ENCODE measurements at places on chromosomes 16 and 17.

GRCh38 chr17:65438708-65439294 is 122.6 kb downstream of the AXIN2 start:
- DNase-seq: no peak

- no peak for DNase-seq
These were observed 599.2 kb downstream of the MAF start for GRCh38 chr16:79001156-79001967.

DNA sequence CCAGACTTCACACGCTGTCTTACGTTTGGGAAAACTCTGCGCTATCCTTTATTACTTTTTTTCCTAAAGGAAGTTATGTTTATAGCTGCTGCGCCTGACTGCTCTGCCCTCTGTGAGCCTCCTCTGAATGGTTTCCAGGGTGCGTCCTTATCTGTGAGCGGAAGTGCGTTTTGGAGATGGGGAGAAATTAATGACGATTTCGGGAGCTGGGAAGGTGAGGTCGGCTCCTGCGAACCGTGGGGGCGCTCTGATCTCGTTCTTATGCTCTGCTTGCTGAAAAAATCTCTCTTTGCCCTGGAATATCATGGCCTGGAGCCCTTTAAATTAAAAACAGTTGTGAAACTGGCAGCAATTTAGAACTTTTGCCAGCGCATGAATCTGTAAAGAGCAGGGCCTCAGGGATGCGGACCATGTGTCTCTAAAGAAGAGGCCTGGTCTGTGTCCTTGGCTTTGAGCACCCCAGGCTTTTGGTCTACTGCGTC is 135.7 kb upstream of the ZFHX3 start:
- DNase-seq: no peak

DNA sequence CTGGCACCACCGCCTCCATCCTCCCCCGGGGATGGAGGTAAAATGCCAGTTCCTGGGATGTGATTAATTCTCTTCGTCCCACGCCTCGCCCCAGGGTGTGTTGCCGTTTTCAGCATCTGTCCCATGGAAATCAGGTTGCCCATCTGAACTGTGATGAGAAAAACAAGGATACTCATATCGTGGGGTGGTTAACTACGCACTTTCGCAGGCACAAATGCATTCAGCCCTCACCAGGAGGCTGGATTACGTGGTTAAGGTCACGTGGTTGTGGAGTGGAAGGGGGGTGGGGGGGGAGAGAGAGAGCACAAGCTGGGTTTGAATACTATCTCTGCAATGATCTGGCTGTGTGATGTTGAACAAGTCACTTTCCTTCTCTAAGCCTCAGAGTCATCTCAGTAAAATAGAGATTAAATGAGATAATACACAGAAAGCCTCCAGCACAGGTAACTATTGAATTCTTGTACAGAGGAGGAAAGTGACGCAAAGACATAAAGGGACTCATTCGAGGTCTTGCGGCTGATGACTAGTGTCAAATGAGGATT is 74.7 kb downstream of the BMERB1 start:
- DNase-seq: no peak

DNA sequence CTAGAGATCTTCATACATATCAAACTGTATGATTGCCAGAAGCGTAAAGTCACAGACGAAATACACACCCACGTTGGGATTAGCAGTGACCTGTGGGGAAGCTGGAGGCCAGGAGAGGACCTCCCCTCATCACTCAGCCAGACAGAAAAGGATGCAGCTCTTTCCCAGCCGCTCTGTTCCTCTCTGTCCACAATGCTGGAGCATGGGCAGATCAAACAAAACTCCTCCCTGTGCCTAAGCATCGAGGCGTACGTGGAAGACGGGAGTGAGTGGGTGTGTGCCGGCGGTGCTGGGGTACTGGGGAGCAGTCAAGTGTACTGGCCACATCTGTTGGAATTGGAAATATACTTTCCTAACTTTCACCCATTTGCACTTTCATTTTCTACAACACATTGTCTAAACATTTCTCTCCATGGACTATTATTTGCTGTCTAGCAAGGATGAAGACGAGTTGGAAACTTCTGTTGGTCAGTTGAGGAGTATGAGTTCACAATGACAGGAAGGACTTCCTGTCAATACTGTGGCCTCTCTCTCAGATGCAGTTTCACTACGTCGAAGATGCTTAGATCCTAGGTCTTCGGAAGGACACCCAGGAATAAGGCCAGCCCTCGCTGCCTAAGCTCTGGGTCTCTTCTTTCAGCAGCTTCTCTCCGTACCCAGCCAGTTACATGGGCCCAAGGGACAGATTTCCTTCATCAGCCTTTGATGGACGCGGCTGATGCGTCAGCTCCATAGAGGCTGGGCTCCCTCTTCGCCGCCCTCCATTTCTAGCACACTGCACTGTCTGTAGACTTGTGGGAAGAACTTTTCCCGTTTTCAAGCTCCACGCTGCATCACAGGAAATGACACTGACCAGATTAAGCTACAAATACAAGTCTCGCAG is 30.6 kb upstream of the ENDOV start:
- DNase-seq: no peak

DNA sequence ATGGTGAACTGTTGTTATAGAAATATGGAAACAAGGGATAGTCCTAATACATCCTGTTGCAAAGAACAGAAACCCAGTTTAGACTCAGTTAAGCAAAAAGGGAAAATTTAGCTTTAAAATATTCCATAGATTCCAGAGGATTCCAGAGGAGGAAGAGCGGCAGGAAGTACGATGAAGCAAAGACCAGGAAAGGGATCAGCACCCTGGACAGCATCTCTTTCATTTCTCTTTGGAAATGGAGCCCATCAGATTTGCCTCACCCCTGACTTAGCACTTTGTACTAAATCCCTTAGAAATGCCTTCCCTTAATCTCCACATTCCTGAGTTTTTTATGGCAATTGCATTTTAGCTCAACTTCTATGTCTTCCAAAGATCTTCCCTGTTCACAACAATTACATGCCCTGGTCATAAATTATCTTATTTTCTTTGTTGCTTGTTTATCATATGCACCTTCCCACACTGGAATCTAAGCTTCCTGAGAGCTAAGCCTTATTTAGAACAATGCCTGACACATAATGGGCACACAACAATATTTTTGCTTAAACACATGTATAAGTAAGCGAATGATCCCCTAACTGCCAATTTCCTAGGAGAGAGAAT is 150.0 kb upstream of the RBFOX1 start:
- no peak for DNase-seq

DNA sequence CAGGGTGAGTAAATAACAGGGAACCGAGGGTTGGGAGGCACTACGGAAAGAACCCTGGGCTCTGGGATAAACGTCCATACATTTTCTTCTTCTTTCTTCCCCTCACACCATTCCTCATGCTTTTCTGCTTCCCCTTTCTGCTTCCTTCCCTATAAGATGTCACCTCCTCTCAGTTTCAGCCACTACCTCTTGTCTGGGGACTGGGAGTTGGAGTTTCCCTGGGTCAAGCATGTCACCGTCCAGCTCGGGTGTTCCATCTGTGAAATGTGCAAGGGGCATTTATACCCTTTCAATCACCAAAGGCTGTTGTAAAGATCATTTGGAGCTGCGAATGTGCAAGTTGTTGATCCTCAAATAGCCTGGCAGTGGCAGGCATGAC is 17.5 kb upstream of the CCL22 start:
- DNase-seq: no peak

- DNase-seq: no peak
These were observed 28.5 kb downstream of the TLE7 start for GRCh38 chr16:71413341-71413740.

DNA sequence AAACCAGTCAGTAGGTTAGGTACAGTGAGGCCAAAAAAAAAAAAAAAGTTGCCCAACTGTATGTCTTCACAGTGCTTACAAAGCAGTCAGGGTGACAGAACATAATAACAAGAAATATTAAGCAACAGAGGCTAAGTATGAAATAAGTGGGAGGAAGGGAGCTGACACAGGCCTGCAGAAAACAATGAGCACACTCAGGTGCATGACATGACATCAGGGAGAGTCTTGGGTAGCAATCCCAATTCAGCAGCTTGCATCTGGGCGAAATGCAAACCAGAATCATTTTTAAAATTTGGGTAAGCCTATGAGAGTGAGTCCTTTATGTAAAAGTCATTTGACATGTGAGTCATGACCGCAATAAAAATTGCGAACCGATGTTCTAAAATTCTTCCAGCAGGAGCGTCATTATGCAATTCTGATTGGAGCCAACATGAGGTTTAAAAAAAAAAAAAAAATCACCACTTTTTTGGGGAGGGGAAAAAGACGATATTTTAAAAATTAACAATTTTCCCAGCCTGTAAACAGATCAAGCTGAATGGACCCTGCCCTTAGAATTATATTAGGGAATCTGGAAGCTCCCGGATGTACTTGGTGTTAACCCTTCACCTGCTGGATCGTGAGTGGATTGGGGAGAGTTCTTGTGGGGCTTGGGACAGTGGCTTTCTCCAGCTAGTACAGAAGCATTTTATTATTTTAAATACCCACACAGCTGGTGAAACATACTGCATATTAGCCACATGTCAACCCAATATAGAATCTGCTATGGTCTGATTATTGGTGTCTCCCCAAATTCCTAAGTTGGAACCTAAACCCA is 127.9 kb downstream of the NPIPB5 start:
- DNase-seq: no peak

DNA sequence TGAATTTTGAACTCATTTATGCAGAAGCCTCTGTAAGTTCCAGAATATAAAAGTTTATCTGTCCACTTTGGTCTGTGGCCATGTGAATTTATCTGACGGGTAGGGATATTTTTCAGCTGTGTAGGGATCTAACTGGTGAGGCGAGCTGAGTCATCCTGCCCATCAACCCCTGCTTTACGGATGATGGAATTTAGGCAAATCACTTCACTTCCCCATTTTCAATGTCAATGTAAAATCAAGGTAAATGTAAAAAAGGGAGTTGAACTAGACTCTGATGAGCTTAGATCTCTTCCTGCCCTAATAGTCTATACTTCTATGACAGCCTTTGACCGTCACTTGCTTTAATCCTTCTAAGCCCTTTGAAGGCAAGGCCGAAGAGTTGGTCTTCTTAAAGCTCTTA is 2.6 kb downstream of the SLC16A6 start:
- no peak for DNase-seq

DNA sequence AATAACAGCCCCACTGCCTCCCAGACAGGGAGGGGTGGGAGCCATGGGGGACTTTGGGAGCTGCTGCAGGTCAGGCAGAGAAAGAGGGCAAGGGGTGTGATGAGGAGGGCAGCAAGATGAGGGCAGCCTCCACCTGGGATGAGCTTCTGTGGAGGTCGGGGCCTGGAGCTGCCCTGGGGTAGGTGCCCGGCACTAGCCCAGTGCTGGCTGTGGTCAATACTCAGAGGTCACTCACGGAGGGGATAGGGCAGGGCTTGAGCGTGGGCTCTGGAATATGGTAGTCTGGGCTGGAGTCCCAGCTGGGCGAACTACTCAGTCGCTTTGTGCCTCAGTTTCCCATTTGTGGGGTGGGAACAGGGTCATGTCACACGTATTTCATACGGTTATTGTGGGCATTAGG is 169.0 kb downstream of the IRF8 start:
- DNase-seq: no peak

GRCh38 chr16:66919569-66920298 is 1.0 kb upstream of the CDH16 start:
- no peak for DNase-seq

DNA sequence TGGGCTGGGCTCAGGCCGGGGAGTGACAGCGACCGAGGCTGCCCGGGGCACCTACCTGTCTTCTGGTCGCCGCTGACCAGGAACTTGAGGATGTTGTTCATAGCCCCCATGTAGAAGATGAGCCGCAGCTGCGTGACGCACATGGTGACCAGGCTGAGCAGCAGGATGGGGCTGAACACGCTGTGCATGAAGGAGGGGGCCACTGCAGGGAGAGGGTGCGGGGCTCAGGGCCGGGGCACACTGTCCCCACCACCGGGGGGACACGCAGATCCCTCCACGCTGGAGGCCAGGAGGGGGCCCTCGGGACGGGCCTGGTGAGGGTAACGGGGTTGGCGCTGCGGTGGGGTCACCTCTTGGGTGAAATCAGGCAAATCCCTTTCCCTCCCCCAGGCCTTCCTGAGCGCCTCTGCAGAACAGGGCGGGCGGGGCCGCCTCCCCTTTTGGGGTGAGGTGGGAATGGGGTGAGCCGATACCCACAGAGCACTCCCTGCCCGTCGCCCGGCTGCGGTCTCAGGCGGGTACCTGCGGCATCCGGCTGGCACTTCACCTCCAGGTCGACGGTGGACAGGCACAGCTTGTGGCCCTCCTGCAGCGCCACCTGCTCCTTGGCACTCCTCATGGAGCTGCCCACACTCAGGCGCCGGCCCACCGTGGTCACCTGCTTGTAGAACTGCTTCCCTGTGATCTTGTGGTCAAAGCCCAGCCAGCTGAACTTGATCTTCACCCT is 28.3 kb upstream of the PITPNA start:
- DNase-seq: no peak

DNA sequence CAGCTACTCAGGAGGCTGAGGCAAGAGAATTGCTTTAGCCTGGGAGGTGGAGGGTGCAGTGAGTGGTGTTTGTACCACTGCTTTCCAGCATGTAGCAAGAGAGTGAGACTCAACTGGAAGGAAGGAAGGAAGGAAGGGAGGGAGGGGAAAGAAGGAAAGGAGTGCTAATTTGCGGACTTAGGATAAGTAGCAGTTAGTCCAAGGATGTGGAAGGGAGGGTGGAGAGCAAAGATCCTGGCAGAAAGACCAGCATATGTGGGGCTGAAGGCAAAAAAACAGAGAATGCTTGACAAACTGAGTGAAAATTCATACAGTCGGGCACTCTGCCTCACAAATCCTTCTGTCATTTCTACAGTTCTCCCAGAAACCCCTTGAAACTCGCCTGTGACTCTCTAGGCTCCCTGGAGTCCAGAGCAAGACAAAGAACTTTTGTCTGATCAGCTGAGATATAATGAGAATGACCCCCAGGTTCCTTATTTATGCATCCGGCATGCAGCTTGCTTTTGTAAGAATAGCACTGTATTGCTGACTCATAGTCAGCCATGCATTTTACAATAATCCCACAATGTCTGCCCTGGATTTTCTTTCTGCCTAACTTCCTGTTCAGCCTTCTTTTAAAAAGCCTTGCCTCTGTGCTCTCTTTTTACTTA is 31.5 kb downstream of the CDK5RAP3 start:
- DNase-seq: no peak

DNA sequence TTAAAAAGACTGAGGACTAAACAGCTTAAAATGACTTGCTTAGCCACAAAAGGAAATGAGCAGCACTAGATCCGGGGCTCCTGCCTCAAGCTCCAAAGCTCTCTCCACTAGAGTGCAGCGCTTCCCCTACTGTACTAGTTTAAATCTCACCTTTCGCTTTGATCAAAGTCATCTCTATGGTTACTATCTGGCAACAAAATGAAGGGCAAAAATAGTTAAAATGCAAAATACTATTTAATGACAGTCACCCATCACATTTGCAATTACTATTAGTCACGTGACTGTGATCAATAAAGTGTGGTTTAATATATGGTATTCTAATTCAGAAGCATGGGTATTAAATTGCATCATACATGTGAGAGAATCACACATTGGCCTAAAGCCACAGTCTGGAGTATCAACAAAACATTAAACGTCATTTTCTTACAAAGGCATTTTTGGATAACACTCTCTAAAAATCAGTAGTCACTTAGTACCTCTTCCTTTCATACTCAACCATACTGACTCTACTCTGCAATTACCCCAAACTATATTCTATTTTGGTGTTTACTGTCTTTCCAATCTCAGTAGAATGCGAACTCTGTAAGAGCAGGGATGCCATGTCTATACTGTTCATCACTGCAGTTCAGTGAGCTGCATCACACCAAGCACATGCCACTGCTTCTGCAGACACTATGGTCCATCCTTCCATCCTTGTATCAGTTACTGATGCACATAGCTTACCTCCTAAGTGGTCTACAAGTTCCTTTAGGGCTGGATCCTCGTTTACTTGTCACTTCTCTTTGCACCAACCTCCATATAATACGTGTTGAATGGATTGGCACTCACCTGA is 6.2 kb downstream of the PSMD12 start:
- no peak for DNase-seq

All from stimulated activated CD4-positive, alpha-beta T cell treated with anti-CD3 and anti-CD28 coated beads, TNF-alpha, amount 100 ng/mL, for 1 hour (primary cell).